Activated CD4-positive, CD25-positive, alpha-beta regulatory T cell treated with anti-CD3 and anti-CD28 coated beads, Interleukin-2, amount 50 U/mL, for 16 hours (primary cell): ENCODE measurements at places on chromosomes 5 and 9.

DNA sequence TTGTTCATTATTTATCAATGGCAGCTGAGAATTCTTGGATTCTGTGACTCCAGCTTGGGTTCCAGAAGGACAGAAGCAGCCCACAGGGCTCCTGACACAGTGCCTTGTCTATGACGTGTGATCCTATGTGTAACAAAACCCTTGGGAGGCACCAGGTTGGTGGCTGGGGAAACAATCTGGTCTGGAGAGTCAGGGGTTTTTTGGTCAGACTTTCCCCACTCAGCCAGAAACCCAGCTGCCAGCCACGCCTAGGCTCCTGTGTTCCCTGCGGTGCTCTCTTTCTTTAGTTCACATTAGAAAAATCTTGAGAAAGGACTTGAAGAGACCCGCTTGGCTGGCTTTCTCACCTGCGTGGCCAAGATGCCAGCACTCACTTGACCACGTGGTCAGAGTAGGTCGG is 15.5 kb upstream of the ZBED3 start:
- no peak for DNase-seq

GRCh38 chr5:106959387-106959786 is 711.4 kb downstream of the EFNA5 start:
- no peak for DNase-seq

DNA sequence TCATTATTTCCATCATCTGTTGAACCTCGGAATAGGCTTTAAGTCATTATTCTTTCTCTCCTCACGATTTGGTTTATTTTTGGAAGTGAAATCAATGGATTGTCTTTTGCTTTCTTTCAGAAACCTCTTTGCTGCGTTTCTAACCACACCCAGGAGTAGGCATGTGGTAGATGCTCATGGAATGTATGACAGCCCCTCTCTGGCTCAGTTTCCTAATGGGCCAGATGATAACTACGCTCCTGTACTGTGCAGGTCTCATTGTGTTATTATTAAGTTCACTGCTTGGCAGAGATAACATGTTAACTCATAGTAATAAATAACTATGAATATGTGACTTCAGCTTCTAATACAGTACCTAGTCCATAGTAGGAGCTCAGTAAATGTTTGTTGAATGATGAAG is 175.5 kb upstream of the KLF4 start:
- no peak for DNase-seq

DNA sequence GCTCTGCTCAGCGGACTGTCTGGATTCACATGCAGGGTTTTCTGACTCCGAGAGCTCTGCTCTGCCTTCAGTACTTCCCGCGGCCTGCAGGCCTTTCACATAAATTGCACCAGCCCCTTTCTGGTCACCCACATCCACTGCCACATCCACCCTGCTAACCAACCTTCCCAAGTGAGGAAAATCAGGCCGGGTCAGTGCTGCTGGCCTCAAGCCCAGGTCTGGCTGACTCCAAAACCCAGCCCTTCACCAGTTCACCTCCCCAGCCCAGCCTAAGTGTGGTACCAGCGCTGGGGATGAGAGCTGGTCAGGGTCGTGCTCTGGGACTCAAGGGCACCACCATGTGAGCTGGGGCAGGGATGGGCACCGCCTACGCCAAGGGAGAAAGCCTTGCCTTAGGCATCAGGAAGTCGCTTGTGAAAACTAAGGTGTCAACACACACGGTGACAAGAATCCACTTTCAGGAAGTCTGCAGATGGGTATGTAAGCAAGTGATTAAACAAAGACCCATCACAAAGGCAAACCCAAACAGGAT is 12.3 kb downstream of the LMAN2 start:
- no peak for DNase-seq

GRCh38 chr5:124920909-124921666 is 174.6 kb upstream of the ZNF608 start:
- no peak for DNase-seq

DNA sequence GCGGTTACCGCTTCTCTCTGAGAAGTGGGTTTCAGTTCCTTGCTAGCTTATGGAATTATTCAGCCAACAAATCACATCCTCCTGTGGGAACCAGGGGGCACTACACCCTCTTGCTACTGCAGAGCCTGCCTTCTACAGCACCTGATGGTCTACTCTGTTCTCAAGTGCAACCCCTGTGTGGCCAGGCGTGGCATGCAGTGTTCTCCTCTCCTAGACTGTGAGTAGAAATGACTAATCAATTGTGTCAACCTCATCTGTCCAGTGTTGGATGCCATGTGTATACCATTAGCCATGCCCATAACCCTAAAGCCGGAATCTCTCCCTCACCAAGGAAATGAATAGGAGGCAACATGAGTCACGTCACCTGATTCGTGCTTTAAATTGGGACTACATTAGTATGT is 117.2 kb upstream of the LIFR start:
- DNase-seq, result no peak

DNA sequence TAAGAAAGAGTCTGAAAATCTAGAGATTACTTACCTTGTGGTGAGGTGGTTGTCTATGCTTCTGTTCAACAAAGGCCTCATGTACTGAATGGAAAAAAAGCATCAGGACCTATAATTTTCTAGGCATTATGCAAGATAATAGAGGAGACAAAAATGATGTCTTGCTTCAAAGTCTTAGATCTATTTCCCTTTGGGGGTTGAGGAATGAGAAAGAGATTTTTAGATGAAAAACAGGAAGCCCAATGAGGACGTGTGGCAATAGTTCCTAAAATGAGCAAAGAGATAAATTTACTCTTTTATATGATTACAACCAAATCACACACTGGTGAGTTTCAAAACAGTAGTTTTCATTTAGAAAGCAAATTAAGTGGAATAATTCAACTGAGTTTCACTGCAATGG is 99.5 kb downstream of the GHR start:
- no peak for DNase-seq

- DNase-seq, result no peak
These were observed 198.8 kb downstream of the BNC2 start for GRCh38 chr9:16671591-16672137.

DNA sequence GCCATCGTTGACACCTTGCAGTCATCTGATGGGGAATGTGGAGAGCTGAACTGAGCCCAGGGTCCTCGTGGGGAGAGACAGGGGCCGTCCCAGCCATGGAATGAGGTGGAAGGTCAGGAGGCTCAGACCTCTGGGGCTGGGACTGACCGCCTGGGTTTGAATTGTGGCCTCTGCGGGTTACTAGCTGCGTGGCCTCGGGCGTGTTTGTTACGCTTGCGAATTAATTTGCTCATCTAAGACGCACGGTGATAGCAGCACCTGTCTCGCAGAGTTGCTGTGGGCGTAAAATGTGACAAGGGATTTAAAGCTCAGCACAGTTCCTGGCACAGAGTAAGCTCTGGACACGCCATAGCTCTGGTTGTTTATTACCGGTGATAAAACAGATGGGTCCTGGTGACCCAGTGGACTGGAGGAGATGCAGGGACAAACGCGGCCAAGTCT is 19.4 kb upstream of the DAB2IP start:
- DNase-seq, result no peak

DNA sequence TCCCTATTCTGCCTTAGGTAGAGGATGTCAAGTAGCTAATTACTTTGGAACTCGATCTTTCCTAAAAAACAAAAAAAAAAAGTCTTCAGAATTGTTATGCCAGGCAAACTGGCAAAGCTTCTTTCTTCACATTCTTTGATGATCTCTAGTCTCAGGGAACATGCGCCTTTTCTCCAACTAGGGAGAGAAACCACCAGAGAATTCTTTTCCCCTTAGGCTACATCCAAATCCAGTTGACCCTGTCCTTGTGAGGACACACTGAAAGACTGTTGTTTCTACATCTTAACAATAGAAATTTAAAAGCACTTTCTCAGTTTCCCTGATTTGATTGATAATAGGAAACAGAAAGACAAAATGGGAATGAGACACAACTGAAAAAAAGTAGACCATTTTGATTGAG is 94.7 kb upstream of the ITGA2 start:
- DNase-seq, result no peak

GRCh38 chr5:143918961-143919360 is 107.0 kb downstream of the HMHB1 start:
- DNase-seq, result no peak

DNA sequence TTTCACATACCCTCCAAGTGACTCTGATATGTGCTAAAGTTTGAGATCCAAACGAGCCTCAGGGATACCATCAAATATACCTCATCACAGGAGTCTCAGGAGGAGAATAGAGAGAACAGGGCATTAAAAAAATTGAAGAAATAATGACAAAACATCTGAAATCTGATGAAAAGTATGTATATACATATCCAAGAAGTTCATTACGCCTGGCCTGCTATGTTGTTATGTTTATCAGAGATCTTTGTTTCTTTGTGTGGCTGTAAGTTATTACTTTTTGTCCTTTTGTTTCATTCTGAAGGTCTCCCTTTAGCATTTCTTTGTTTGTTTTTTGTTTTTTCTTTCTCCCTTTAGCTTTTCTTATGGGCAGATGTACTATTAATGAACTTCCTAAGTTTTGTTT is 2.5 kb upstream of the CCL19 start:
- DNase-seq, result no peak

- DNase-seq, result no peak
These were observed 27.7 kb downstream of the G3BP1 start for GRCh38 chr5:151799407-151799806.

GRCh38 chr9:96121136-96121535 is 180.8 kb downstream of the HSD17B3 start:
- no peak for DNase-seq

GRCh38 chr5:149924486-149924885 is 20.1 kb downstream of the PDE6A start:
- no peak for DNase-seq

DNA sequence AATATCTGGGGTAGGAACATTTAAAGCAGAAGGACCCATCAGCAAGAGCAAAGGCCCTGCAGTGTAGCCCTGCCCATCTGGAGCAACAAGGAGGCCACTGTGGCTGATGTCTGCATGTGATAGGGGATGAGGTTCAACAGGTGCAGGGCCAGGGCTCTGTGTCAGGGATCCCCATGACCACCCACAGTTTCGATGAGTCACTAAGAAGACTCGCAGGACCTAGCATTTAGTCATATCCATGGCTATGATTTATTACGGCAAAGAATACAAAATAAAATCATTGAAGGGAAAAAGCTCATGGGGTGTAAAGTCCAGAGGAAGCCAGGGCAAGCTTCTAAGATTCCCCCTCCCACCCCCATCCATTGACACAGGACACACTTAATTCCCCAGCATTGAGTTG is 188.6 kb downstream of the ADGRV1 start:
- no peak for DNase-seq

- no peak for DNase-seq
These were observed 276.9 kb upstream of the WWC1 start for GRCh38 chr5:168014433-168015123.

DNA sequence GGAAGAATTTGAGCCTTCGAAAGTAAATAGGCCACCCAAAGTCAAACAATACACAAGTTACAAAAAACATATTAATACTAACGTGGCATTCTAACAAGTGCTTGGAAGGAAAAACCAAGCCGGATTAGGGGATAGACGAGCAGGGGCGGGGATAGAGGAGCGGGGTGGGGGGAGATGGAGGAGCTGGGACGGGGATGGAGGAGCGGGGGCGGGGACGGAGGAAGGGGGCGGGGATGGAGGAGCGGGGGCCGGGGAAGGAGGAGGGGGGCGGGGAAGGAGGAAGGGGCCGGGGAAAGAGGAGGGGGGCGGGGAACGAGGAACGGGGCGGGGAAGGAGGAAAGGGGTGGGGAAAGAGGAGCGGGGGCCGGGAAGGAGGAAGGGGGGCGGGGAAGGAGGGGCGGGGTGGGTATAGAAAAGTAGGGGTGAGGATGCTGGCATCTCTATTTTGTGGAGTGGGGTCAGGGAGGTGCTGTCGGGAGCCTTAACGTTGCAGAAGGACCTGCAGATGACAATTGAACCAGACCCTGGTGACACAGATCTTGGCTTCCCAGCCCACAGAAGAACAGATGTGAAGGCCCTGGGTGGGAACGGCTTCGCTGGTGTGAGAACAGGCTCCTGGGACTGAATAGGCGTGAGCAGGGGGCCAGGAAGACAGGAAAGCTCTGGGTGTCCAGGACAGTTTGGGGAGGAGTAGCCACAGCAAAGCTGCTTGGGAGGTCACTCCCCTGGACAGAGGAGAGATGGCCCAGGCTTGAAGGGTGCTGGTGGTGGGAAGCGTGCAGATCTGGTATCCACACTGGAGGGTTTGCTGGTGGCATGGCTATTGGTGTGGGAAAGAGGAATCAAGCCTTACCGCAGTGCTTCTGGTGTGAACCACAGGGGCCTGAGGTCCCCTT is 233.3 kb upstream of the DAP start:
- no peak for DNase-seq

DNA sequence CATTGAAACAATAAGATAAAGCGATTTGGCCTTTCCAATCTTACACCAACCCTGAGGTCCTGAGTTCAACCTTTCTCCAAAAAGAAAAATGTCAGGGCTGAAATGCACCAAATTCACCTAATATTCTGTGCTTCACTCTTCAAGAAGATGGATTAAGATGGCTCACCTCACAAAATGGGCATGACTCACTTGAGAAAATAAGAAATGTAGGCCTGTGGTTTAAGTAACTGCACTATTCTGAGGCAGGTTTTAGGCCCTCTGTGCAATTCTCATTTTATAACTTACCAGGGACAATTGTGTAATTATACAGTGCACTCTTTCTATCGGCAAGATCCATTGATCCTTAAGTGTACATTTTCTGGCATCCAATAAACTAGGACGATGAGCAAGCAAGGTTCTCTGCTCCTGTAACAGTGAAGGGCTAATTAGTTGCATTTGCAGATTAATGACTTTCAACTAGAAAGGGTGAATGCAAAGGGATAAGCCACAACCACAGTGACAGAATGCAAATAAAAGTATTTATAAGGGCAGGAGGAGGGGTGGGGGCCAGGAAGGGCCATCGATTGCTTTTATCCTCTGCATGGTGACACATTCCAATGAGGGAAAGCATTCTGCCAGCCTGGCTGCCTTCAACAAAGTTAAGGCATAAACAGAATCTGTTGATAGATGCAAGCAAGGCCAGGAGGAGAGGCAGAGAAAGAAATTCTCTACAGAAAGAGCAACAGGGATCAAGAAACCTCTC is 214.5 kb downstream of the CAAP1 start:
- no peak for DNase-seq

DNA sequence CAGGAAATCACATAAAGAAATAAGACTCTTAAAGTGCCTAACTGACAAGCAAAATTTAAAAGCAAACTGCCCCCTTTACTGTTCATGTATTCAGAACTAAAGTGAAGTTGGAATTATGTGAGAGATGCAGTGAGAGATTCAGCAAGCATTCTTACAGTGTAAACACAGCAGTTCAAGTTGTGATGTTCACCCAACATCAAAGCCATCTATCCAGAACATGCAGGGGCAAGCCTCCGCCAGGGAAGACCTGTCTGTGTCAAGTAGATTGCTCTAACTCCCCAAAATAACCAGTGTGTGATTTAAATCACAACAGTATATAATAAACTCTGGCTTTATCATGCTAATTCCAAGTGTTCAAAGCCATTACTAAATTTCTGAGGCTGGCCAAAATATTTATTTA is 233.3 kb downstream of the BNC2 start:
- no peak for DNase-seq

DNA sequence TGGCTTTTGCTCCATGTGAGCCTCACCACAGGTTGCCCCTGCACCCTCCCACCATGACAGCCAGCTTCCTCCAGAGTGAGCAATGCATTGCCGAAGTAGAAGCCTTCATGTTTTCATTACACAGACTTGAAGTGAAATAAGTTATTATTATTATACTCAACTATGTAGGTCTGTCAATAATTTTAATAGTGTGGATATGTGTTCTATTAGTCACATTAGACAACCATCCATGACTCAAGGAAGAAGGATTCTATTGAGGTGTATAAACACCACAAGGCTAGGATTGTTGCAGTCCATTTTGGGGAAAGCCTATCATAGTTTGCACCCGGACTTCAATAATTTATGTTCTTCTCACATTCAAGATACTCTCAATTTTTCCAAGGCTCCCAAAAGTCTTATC is 369.5 kb downstream of the TAF11L14 start:
- DNase-seq, result no peak
